ENCODE measurements at places on chromosomes 11 and 22.

DNA sequence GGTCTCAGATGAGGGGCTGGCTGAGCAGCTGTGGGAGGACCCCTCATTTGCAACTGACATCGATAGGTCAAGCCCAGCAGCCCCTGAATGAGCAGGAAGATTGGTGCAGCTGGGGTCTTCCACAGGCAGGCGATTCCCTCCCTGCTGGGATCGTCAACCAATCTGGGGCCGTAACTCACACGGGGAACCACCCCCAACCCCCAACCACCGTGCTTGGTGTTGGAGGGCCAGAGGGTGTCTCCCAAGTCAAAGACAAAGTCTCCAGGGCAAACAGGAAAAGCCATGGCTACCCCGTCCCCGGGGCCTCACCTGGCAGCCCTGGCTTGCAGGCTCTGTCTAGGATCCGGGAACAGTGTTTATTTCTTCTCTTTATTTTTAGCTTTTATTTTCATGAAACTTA, 26.9 kb upstream of the SCUBE1 start:
- no peak for DNase-seq

DNA sequence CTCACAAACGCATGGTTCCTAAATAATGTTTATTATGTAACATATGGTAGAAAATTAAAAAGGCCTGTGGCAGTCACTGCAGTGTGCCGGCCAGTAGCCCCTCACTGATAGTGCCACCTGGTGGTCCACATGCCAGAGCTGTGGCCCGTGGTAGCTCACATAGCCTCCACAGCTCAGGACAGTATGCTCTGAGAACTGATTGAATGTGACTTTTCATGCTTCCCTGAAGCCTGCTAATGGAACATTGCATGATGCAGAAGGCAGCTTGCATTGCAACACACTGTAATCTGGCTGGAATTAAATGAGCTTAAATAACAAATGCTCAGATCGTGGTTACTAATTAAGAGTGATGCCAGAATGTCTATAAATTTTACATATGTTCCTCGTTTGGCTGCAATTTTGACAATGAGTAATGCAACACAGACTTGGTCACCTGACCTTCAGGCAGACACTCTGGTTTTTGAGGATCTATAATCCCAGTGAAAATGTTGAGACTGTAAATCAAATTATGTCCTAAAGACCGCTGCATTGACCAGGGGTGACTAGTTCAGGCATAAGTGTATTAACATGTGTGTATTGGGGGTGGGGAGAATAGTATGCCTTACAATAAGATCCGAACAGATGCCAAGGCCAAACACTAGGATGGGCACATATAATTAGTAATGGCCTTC, 566.4 kb downstream of the METTL15 start:
- DNase-seq = no peak

DNA sequence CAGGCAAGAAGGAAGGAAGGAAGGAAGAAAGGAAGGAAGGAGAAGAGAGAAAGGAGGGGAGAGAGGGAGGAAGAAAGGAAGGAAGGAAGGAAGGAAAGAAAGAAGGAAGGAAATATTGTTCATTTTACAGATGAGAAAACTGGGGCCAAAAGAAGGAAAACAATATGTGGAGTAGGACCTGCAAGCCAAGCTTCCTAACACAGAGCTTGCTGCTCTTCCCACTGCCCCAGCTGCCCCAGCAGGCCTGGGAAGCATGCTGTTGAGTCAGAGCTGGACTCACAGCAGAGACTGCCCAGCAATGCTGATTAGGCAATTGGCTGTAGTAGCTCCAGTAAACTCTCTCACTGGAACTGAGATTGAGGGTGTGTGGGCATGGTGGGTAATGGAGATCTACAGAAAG, 42.6 kb upstream of the SMCO4 start:
- DNase-seq = no peak

DNA sequence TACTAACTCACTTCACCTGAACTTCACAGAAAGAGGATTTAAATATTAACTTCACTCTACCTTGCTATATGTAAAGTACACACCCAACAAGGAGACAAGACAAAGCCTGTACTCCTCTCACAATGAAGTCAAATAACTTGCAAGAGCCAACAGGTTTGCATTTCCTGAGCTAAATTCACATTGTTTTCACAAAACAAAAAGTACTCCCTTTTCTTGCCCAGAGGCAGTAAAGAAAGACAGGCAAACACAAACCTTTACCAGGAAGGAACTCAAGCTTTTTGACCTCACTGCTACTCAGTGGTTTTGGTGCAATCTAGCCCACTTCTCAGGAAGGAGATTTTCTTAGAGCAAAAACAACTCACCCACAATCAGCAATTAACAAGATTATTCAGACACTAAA, 15.7 kb downstream of the USP28 start:
- no peak for DNase-seq

GRCh38 chr11:45930031-45930794, 7.8 kb downstream of the LARGE2 start:
- no peak for DNase-seq
